ENCODE measurements at places on chromosomes 16 and 17.
A peak's percentile ranks its signal among the peaks of the same experiment; 100 is the strongest.

DNA sequence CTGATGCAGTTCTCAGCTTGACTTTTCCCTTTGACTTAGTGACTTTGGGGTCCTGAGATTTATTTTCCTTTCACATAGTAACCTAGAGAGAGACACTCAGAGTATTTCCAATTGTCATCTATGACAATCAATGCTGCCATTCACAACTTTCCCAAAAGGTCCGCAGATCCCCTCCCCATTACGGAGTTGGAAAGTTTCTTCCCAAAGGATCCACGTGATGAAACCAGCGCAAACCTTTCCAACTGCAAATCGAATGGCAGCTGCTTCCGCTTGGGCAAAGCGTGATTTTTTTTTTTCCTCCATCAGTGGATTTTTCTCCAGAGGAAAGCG lies 538 bp upstream of the FCSK start:
- no peak for DNase-seq

DNA sequence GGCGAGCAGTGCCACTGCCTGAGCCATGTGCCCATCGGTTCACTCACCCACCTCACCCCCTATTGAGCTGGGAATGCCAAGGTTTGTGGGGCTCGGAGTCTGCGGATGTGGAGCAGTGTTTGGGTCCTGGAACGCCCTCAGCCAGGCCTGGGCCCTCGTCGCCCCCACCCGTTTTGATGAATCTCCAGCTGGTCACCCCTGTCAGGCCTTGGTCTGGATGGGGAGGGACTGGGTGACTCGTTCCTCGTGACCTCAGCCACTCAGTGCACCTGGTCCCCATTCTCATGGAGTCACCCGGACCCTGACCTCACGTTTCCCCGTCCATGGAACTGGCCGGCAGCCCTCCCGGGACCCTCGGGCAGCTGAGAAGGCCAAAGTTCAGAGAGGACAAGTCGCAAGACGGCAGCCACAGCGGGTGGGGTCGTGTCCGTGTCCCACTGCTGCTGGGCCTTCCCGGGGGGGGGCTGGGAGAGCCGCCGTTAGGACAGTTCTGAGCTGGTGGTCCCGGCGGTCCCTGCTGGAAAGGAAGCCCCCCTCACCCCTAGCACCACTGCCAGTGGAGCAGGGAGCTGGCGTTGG lies 23.2 kb downstream of the GSE1 start:
- peak; percentile 33 for DNase-seq

- no peak for DNase-seq
These were observed 73.7 kb downstream of the RPTOR start for GRCh38 chr17:80618304-80618703.

DNA sequence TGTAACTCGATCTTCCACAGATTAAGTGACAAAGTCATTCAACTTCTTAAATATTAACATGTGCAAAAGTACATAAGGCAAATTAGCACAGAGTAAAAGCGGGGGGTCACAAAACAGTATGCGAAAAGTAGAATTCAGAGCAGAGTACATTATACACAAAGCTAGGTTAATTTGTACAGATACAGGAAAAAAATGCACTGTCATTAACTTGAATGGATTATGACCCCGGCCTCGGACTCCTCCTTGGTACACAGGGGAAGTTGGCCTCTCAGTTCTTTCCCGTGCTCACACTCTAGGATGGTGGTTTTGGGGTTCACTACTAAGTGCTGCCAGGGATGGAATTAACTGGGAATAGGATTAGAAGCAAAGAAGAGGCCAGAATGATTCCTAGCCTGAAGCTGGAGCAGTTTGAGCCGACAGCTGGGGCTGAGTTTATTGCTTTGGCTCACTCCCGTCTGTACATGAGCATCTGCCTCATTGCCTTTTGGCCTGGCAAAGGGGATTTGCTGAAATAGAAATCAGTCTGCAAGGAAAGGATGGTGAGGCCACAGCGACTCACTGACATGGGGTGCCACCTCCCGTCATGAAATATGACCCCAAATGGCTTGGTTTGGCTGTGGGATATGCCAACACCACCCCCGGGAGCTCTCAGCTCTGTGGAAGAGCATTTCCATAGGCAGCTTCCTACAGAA lies 23.6 kb downstream of the NTN1 start:
- peak; percentile 21 for DNase-seq

DNA sequence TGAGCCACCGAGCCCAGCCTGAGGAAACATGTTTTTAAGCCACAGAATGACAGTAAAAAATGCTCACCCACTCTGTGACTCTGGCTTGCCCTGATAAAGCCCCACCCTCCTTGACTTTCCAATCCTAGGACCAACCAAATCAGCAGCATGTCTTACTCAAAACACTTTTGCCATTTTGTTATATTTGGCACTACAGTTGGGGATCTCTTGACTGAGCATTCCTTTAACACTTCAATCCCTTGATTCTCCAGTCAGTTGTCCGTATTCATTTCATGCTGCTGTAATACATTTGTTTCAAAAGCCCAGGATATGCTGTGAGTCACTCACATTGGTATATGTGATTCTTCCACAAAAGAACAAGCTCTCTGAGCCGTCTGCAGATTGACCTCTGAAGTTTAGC lies 8.2 kb downstream of the MYH3 start:
- peak; percentile 23 for DNase-seq

- DNase-seq = no peak
These were observed 38.4 kb downstream of the BPTF start for GRCh38 chr17:67863624-67864247.

- no peak for DNase-seq
These were observed 69.8 kb downstream of the NT5M start for GRCh38 chr17:17372856-17373520.

DNA sequence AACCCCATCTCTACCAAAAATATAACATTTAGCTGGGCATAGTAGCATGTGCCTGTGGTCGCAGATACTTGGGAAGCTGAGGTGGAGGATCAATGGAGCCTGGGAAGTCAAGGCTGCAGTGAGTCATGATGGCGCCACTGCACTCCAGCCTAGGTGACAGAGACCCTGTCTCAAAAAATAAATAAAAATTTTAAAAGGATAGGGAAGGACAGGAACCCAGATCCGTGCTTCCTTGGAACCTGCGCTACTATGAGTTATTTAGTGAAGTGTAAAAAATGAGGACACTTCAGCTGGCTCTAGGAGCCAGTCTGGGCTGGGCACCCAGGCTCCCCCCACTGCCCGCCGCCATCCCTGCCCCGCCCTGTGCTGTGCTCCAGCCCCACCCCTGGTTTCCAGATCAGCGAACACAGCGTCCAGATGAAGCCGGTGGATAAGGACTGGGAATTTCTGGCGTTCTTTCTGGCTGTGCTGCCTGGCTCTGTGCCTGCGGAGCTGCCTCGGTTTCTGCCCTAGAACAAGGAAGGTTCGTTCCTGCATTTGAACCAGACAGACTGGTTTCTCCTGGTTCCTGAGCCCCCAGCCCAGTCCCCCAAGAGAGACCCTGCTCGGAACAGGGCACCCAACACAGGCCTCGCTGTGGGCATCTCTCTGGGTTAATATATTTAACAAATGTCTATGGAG lies 18.5 kb downstream of the PLLP start:
- peak; percentile 54 for DNase-seq

DNA sequence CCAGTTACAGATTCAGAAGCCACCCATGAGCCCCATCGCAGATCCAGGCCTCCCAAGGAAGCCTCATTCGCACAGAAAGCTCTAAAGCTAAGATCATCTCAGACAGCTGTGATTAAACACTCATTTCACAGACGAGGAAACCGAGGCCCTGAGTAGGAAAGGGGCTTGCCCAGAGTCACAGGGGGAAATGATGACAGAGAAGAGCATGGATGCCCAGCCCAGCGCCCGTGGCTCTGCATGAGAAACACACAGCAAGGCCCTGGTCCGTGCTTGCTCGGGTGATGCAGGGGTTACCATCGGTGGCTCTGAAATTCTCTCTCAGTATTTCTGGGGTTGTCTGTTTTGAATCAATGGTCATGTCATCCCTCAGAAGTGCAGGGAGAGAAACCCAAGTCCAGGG lies 109.6 kb downstream of the C16orf78 start:
- DNase-seq = no peak

DNA sequence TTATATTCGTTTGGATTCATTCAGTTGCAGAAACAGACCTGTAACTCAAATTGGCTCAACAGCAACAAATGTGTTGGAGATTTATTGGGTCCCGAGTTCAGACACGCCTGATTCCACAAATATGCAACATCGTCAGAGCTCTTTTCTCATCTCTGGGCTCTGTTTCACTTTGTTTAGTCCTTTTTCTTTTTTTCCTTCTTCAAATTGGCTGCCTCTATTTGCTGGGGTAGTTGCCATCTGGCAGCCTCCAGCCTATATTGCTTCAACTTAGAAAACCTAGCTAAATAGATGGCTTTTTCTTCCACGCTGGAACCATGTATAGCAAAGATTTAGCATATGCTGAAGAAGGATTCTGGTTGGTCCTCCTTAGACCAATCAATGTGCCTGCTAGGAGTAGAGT lies 398.5 kb downstream of the RBFOX1 start:
- DNase-seq = no peak

GRCh38 chr16:85448557-85449190 lies 164.4 kb upstream of the GSE1 start:
- DNase-seq = no peak

- DNase-seq = no peak
These were observed 13.9 kb downstream of the ITPRIPL2 start for GRCh38 chr16:19127674-19128131.

DNA sequence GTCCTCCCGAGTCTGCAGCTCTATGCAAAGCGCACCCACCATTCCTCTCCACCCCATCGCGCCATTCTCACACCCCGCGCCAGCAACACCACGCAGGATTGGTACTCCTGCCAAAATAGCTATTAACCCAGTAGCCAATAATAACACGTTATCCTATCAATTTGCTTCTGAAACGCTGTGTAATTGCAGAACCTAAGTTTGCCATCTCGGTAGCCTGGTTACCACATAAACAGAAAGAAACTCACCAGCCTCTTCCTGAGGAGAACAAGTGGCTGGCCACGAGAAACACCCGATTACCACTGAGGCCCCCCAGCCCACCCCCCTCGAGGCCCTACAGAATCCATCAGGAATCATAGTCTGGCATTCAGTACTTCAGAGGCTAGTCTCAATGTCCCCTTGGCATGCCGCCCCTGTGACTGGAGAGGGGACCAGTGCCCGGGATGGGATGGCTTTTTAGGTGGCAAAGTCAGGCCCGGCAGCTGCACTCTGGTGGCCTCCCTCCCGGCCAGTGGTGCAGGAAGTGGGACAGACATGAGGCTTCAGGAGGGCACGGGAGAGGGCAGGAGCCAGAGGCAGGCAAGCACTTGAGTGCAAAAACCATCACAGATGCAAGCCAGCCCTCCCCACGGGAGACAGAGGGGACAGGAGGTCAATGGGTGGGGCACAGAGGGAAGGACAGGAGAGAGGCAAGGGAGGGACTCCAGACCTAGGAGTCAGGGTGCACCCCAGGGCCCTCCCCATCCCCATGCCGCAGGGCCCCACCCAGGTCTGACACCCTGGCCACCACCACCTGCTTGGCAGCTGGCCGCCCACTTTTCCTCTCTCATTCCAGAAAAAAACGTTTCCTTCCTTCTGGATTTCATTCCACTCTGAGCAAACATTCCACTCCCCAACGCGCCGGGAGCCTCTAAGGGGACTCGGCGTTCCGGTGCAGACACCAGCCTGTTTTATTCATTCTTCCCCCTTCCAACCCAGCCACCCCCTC lies 192.5 kb downstream of the ZNF423 start:
- no peak for DNase-seq

DNA sequence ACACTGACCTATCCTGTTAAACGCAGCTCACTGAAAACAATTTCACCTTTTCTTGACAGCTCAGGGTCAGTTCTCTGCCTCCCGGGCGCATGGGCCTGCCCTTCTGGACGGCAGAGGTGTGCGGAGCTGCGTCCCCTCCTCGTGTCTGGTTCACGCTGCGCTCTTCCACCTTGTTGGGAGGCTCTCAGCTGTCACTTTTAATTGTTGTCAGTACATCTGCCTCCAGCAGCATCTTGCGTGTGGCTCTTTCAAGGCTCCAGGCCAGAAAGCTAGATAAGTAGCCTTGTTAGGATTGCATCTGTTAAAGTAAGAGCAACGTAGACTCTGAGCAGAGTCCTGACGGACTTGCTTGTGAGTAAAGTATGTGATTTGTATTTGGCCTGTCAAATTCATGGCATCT lies 59.4 kb downstream of the MGAT5B start:
- DNase-seq = no peak

DNA sequence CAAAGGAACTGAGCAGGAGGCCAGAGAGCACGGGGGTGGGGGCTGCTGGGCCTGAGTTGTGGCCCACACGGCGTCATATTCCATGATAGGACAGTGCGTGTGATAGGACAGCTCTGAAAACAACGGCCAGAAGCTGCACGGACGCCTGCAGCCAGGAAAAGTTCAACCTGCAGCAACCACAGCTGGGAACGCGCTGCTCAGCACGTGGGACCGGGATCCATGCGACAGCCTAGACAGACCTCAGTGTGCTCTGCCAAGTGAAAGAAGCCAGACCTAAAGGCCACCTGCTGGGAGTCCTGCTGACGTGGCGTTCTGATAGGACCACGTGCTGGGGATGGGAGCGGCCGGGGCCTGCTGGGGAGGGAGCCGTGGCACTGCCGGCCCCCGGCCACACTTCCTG lies 21.6 kb downstream of the CTU2 start:
- DNase-seq = peak; percentile 70

DNA sequence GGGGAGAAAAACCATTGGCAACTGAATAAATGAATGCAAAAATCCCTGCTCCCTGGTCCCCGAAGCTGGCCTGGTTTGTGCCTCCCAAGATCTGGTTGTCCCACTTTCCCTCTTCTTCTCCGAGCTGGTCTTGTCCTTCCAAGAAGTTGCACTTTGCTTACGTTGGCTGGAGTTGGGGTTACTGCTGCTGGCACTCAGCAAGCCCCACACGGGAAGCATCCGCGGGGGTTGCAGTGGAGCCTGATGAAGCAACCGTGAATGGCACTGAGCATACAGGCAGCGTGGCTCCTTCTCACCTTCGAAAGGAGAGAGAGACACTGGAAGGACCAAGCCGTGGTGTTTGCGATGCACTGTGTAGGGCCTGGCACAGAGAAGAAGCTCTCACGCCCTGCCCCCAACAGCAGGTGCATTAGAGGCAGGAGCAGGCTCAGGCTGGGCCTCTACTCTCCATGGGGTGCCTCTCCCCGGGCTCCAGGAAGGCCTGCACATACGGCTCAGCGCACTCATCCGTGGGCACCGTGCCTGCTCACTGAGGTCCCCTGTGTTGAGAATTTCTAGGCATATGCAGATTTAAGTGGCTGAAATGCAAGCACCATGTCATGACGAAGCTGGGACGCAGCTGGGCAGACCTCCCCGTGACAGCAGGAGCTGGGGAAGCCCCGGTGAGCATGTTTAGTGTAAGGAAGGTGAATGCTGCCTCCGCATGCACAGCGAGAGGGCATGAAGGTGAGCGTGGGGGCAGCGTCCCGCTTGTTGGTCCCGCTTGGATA lies 12.1 kb downstream of the CA5A start:
- no peak for DNase-seq

- DNase-seq = no peak
These were observed 12.6 kb upstream of the FOXJ1 start for GRCh38 chr17:76153640-76154039.

Measured in A172 (cell line).